ENCODE measurements at places on chromosomes 11 and 22.

DNA sequence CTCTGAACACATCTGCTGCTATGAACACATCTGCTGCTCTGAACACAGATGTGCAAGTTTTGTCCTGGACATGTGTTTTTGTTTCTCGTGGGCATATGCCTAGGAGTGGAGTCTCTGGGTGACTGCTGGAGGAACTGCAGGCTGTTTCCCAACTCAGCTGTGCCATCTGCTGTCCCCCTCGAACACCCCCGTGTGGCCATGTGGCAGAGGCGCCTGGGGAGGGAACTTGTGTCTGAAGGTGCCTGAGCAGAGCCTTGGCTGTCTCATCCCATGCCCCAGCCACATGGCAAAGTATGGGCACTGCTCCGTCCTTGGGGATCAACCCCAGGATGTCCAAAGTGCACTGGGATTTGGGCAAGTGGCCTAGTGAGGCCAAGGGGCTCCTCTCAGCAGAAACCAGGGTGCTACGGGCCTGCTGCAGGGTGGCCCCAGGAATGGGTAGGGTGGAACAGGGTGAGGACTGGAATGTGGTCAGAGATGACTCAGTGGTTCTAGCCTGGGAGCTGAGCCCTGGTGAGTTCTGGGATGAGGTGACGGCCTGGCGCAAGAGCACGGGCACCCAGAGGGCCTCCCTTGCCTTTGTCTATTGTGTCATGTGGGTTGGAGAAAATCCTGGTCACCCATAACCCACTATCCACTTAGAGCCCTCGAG is 14.7 kb downstream of the GATD1 start:
- no peak for DNase-seq

- no peak for DNase-seq
Observed at GRCh38 chr11:36073411-36074203, 129.7 kb downstream of the LDLRAD3 start.

DNA sequence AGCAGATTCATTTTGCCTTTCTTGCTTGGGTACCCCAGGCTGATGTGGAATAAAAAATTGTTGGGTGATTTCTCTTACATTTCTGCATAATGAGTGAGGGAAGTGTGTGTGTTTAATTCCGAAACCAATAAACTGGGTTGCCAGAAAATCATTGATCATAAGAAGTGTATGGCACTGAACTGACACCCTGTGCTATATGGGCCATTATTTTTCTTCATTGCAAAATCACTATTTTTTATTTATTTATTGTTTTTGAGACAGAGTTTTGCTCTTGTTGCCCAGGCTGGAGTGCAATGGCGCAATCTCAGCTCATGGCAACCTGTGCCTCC is 14.6 kb upstream of the HIKESHI start:
- no peak for DNase-seq

- DNase-seq = no peak
Observed at GRCh38 chr11:76661834-76662434, 8.6 kb downstream of the LRRC32 start.

DNA sequence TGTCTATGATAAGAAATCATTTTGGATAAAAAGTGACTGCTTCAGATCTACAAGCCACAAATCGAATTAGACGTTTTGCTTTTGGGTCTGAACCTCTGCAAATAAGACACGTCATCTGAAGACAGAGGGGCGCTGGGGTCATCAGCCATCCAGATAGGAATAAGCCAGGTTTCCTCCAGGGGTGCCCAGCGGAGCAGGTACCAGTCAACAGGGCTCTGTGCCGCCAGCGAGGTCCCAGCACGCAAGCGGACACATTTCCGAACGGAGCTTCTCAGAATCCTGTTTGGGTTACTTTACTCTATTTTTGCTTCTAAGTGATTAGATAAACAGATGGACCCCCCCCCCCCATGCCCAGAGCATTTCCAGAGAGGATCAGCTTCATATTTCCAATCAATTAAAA is 873.8 kb downstream of the BRD1 start:
- DNase-seq = peak; percentile 22

- no peak for DNase-seq
Observed at GRCh38 chr11:75894036-75894585, 79.1 kb downstream of the UVRAG start.

DNA sequence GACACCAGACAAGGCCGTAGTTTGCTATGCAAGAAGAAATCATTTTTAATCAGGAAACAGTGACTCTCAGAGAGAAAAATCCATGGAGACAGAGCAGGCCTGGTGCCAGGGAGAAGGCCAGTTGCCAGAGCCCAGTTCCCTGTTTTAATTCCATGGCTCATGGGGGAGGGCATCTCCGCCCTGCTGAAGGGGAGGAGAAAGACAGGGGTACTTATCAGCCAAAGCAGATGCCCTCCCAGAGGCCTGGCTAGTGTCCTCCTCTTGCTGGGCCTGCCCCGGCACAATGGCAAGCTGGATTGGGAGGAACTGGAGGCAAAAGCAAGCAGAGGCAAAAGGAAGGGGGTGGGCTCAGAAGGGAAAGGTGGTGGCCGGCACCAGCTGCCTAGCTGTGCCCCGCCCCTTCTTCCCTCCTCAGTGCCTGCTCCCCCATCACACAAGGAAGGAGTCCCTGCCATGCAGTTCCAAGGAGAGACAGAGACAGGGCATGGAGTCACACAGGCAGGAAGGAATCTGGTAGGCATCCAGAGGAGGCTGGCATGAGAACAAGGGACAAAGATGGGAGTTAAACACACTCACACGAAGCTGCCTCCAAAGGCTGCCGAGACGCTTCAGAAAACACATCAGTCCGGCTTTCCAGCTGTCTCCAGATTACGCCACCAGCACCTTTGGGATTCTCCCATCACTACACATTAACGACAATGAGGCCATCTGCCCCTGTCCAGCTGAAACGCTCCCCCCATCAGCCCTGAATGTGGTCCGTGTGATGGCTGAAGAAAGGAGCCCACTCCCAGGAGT is 591.8 kb downstream of the BUD13 start:
- DNase-seq = no peak

- DNase-seq = no peak
Observed at GRCh38 chr22:22019659-22020424, 37.3 kb upstream of the TOP3B start.

GRCh38 chr11:87917111-87917510 is 258.1 kb downstream of the RAB38 start:
- DNase-seq = no peak

GRCh38 chr11:115722711-115723110 is 218.5 kb upstream of the CADM1 start:
- no peak for DNase-seq

GRCh38 chr11:22567759-22568158 is 57.9 kb downstream of the FANCF start:
- no peak for DNase-seq

DNA sequence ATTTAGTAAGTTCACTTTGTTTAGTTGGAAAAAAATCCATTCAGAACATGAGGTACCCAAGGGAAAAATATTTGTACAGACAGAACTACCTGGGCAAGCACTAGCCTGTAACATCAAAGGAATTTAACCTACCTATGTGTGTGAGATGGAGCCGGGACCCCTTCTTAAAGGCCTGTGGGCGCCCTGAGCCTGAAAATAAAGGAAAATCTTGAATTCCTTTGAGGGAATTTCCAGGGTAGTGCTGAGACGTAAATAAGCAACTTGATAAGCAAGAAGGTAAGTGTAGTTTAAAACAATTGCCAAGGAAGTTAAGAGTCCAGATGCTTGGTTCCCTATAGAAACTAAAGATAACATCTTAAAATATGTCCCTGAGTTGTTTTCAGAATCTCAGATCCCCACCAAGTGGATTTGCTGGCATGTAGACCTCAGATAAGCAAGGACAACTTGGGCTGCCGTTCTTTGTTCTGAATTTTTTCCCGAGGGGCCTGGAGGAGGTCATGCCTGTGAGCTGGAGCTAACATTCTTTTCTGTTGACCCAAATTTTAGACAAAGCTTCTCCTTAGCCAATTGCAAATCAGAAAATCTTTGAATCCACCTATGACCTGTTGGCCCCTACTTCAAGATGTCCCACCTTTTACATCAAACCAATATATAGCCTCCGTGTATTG is 31.0 kb downstream of the MED17 start:
- DNase-seq = no peak

GRCh38 chr22:43985532-43985931 is 30.3 kb downstream of the SAMM50 start:
- DNase-seq = no peak

- no peak for DNase-seq
Observed at GRCh38 chr22:26210334-26210733, 41.1 kb downstream of the SEZ6L start.

GRCh38 chr11:56950510-56950909 is 38.2 kb upstream of the OR5AK2 start:
- DNase-seq = no peak

DNA sequence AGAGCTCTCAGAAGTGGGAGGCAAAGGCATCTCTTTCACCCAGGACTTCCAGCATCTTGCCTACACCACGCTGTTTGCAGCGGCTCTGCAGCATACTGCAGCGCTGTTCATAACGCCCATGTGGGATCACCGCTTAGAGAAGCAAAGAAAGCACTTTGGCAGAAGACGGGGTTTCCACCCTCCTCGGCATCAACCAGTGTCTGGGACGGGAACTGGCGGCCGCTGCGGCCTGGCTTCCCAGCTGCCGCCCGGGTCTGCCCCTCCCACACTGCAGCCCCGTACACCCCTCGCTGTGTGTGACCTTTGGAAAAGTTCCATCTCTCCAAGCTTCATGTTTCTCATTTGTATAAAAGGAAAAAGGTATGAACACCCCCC is 545 bp upstream of the TIRAP start:
- DNase-seq = peak; percentile 58

DNA sequence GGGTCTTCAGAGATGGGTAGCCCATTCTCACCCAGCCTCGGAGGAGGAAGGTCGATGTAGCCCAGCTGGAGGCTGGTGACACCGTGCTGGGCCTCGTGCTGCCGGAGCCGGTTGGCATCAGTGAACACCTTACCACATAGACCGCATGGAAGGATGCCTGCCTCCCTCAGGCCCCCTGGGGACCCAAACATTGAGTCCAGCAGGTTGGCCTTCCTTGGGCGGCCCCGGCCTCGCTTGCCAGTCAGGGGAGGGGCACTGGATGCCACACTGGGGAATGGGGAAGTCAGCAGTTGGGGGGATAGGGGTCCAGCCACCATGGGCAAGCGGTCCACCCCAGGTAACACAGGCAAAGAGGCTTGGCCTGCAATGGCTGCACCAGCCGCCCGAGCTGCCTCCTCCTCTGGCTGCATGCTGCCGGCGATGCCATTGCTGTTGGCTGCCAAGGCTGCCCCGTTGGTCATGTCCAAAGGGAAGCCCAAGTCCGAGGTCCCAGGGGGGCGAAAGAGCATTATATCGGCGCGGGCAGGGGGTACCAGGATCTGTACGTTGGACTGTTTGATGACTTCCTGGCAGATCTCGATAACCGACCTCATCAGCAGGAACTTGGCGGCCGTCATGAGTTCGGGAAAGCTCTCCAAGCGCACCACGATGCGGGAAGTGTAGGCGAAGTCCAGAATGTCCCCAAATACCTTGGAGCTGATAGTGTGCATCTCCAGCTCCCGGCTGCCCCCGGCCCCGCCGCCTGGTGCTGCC is 1.4 kb downstream of the PATZ1 start:
- no peak for DNase-seq

DNA sequence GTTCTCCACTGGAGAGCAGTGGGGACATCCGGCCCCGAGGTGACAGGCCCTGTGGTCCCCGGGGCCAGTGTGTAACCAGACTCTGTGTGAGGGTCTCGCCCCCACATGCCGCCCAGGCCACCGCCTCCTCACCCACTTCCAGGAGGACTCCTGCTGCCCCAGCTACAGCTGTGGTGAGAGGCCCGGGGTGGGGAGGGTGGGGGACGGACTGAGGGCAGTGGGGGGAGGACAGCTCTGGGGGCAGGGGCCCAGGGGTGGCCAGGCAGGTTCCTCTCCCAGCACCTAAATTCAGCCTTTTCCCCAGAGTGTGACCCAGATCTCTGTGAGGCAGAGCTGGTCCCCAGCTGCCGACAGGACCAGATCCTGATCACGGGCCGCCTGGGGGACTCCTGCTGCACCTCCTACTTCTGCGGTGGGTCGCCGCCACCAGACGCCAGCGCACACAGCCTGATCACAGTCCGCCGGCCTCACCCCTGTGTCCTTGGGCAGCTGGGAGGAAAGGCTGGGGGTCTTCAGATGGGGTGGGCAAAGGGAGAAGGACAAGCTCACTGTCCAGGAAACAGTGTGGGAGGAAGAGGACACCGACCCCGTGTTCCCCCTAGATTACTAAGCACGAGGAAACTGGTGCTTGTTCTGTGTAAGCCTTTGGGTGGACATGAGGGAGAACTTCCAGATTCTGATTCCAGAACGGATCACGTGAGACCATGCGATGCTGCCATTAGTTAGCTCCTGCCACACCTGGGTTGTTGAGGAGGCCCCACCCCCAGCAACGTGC is 84.4 kb upstream of the MYOD1 start:
- DNase-seq = no peak

DNA sequence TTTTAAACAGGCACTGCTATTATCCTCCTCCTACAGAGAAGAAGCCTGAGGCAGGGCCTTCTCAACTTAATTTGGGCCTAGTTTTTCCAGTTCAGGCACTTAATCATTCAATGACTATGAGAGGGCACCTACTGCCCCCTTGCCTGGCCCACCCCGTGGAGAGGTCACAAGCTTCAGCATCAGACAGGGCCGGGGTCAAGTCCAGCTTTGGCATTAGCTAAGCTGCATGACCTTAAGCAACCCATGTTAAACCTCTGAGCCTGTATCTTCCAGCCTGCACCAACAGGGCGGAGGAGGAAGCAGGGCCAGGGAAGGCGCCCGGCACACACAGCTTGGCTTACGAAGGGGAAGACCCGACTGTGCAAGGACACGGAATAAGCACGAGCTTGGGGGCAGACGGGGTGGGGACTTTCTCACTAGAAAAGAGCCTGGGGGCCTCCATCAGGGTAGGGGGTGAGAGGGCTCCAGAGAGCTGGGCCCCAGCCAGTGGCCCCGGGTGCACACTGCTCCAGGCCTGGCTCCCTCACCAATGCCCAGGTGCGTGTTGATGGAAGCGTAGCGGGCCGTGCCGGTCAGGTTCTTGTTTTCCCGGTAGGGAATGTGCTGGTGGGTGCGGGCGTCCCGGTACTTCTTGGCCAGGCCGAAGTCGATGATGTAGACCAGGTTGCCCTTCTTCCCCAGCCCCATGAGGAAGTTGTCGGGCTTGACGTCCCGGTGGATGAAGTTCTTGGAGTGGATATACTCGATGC is 16.9 kb downstream of the CSNK1E start:
- DNase-seq = no peak
